T-helper 2 cell (primary cell): ENCODE measurements at places on chromosomes 4 and X.

GRCh38 chrX:104668550-104668949 lies 102.6 kb downstream of the IL1RAPL2 start:
- DNase-seq = no peak

GRCh38 chr4:26175006-26175786 lies 145.6 kb upstream of the RBPJ start:
- no peak for DNase-seq

DNA sequence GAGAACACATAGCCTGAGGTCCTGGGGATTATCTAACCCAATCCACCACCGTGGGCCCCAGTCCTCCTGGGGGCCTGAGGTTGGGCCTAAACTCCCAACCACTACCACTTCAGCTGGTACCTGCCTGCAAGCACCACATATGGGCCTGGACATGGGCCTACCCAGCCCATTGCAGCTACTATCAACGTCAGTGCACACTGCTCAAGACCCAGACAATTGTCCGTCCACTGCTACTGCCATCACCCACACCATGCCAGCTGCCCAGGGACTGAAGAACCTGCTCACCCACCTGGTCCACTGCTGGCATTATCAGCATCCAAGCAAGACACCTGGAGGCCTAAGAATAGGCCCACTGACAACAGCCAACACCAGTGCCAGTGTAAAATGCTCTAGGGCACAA lies 88.1 kb downstream of the COL4A5 start:
- no peak for DNase-seq

DNA sequence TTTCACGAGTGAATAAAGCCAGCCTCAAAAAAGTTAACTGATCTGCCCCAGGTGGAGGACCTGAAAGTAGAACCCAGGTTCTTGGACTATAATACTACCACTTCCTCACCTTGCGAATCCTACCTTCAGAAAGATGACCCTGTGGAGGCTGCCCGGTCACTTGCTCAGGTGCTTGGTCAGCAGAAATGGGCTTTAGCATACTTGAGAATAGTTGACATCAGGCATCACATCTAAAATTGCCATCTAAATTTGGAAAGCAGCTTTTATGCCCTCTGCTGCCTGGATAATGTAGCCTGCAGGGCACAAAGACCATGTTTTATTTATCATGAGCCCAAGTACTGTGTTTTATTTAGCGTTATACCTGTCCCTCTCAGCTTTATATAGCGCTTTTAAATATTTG lies 3.0 kb downstream of the BCLAF3 start:
- DNase-seq = no peak

DNA sequence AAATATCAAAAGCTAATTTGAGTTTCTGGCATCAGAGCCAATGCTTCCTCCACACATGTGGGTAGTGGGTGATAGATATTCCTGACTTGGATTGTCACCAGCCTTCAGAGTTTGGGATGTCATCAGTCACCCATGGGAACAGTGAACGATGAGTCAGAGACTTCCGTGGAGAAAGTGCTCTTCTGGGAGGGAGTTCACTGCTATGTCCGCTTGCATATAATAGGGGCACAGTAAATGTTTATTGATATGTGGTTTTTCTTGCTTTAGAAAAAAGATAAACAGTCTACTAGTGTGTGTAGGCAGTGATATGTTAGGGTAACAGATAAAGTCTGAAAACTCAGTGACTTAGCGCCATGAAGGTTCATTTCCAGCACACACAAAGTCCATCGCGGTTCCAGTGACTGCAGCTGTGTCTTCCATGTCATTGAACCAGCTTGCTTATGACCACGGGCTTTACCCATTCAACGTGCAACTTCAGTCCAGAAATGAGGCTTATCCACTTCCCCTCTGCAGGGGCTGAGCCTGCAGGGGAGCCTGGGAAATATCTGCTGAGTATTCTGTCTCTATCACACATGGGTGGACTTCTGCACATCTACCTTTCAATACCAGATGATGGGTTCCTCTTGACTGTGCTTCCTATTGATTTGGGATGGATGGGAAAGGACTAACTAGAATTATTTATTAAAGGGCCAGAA lies 87.7 kb upstream of the WWC2 start:
- no peak for DNase-seq

GRCh38 chr4:105596684-105597083 lies 44.3 kb downstream of the ARHGEF38 start:
- DNase-seq = no peak

DNA sequence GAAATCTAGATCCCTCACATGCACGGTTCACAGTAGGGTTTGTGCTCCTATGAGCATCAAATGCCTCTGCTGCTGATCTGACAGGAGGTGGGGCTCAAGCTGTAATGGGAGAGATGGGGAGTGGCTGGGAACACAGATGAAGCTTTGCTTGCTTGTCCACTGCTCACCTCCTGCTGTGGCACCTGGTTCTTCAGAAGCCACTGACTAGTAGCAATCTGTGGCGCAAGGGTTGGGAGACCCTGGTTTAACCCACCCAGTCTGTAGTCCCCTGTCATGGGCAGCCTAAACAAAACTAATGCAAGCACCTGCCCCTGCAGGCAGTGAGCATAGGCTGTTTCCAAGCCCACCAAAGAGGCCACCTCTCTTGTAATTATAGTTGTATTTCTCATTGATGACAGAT lies 116.6 kb downstream of the SHOX start:
- DNase-seq = no peak

DNA sequence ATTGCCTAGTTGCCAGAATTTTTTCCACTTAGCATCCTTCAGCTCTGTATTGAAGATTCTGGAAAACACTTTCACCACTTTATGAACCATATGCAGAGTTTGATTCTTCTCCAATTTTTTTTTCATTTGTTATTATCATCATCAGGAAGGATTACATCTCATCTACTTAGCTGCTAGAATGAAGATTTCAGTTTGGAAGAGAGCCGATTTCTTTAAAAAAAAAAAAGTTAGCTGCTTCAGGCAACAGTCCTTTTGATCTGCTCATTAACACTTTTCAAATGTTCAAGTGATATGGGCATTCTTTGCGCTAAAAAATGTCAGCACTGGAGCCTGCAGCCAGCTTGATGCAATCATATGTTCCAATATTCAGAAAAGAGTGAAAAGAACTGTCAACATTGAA lies 76.2 kb downstream of the ANTXR2 start:
- DNase-seq = no peak

DNA sequence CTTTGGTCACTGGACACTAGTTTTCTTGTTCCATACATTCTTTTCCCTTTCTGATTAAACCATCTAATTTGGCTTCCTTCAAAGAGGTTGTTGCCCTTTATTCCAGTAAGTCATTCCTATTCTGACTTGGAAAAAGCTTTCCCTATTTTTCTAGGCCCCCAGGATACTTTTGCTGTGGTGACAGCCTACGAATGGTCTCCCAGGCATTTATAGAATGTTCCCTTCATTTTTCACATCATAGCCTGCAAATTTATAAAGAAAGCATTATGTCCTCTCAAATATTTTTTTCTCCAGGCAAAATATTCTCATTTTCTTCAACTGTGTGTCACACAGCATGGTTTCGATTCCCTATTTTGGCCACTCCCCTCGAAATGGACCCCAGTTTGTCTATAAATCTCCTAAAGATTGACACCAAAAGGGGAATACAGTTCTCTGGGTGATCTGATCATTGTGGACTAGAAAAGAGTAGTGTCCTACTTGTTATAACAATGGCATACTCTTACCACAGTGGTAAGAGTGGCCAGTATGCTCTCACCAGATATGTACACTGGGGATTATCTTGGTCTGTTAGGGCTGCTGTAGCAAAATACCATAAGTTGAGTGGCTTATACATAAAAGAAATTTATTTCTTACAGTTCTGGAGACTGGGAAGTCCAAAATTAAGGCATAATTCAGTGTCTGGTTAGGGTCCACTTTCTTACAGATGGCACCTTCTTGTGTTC lies 41.5 kb upstream of the BMP2K start:
- DNase-seq = no peak

GRCh38 chr4:121070696-121071639 lies 1.4 kb downstream of the NDNF start:
- DNase-seq = peak; percentile 35

- no peak for DNase-seq
Measured at GRCh38 chr4:157271166-157271869, 50.8 kb downstream of the GRIA2 start.

DNA sequence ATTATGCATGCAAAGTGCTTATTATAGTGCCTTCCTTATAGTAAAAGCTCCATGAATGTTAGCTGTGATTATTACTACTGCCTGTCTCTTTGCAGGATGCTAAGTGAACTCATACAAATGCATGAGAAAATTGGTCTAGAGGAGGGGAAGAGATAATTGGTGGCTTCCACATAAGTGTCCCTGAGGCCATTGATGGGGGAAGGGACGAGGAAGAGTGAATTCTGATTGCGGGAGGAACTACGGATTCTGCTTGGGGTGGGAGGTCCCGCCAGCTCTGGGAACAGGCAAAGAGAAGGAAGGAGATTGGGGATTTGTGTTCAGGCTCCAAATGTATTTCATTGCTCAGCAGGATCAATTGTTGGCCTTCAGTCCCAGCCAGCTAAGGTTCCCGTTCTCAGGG lies 11.6 kb upstream of the ARHGAP36 start:
- DNase-seq = no peak

- DNase-seq = no peak
Measured at GRCh38 chrX:73916931-73917667, 354.1 kb downstream of the CHIC1 start.

- DNase-seq = no peak
Measured at GRCh38 chr4:153141238-153141637, 63.0 kb upstream of the TRIM2 start.

GRCh38 chr4:97662133-97662532 lies 481.1 kb downstream of the STPG2 start:
- no peak for DNase-seq

- DNase-seq = no peak
Measured at GRCh38 chr4:11904846-11905739, 476.4 kb upstream of the HS3ST1 start.

DNA sequence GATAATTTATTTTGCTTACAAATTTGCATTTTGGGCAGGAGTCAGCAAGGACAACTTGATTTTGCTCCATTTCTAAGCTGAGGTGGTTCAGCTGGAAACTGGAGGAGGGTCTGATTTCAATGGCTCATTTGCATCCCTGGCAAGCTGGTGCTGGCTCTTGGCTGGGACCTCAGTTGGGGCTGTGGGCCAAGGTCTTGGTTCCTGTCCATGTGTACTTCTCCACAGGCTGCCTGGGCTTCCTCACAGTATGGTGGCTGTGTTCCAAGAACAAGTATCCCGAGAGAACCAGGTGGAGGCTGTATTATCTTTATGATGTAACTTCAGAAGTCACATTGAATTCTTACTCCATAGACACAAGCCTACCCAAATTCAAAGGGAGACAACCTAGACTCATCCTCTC lies 77.0 kb upstream of the STX18 start:
- DNase-seq = no peak

GRCh38 chr4:176837169-176837895 lies 44.6 kb upstream of the VEGFC start:
- DNase-seq = no peak

DNA sequence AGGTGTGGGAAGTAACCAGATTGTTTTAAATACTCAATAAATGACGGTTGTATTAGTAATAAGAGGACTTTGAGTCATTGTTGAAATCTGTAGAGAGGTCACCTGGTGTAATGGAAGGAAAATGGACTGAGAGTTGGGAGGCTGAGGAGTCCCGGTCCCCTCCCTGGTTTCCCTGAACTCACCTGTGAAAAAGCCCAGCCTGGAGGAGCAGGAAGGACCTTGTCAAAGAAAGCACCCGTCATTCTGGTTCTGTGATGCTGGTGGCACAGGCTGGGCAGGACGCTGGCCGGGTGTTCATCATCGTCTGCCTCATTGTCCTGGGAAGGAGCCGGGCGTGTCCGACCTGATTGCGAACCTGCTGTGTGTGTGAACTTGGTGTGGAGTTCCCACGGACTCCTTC lies 70.8 kb downstream of the SORCS2 start:
- DNase-seq = no peak

- no peak for DNase-seq
Measured at GRCh38 chr4:163485589-163485988, 8.9 kb upstream of the TMA16 start.

GRCh38 chrX:131025336-131025735 lies 32.8 kb upstream of the ARHGAP36 start:
- no peak for DNase-seq

GRCh38 chr4:39700554-39700953 lies 2.6 kb downstream of the UBE2K start:
- no peak for DNase-seq

DNA sequence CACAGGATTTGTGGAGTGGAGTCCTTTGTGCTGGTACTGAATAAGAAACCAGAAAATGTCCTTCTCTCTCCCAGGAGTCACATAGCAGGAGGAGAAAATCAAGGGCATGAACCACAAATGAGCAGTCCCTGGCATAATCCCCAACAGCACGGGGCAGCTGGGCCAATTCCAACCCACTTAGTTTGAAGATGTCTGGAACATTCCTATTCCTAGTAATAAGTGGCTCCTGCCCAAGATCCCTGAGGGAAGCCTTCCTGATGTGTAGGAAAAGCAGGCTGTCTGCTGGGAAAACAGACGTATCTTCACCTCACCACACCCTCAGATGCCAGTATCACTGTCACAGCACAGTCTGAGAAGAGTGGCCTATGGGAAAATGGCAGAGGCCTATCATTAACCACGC lies 182.8 kb upstream of the MAP3K15 start:
- DNase-seq = no peak

DNA sequence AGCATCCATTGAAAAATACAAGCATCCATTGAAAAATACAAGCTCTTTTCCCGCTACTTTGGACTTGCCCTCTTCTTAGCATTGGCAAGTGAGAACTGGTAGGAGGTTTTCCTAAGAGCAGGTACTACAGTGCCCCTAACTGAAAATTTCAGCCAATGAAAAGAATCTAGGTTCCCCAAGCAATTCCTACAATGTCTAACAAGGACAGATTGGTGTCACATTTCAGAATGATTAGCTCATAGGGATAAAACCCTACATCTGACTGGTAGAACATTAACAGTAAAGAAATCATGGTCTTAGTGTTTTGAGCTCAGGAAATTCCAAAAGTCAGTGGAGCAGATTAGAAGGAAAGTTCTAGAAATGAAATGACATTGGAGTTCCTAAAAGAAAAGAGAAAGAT lies 68.6 kb upstream of the QRFPR start:
- DNase-seq = no peak

- peak; percentile 77 for DNase-seq
Measured at GRCh38 chr4:82864336-82864979, 26.5 kb downstream of the SEC31A start.

DNA sequence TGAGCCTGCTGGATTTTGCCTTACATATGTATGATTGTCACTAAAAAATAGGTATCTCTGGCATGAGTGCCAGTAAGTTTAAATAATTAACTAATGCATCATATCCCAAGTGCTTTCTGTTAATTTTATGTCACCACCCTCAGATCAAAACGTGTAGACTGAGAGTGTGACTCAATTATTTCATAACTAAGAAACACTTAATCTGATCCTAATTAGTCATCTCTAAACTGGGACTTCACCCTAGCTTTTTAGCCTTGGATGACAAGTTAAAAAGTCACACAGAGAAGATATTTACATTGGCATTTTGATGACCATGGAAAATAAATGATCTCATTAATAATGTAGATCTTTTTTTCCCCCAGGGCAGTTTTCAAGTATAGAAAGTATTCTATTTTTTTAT lies 23.1 kb upstream of the SLC6A14 start:
- DNase-seq = no peak

- DNase-seq = peak; percentile 20
Measured at GRCh38 chr4:189792924-189793618, 147.6 kb upstream of the FRG1 start.
